ENCODE measurements at places on chromosomes 13 and 19.

DNA sequence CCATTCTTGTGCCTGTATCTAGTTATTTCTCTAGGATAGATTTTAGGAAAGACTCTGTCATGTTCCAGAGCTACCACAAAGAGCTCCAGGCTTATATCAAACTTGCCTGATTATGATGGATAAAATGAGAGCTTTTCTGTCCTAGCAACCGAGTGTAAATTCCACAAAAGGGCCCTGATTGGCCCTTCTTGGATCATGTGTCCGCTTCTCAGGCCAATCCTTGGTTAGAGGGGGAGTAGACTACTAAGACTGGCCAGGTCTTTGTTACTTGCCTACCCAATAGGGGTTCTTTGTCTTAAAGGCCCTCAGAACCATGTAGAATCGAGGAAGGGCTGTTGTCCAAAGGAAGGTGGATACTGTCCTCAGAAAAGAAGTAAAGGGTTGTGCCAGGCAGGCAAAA, 2.4 kb downstream of the DHX34 start:
- DNase-seq = no peak

GRCh38 chr13:67235265-67235664, 5.1 kb upstream of the PCDH9 start:
- DNase-seq = no peak

- no peak for DNase-seq
Measured at GRCh38 chr19:8196271-8196927, 12.8 kb upstream of the CERS4 start.

GRCh38 chr13:30314562-30314961, 7.2 kb upstream of the KATNAL1 start:
- no peak for DNase-seq

DNA sequence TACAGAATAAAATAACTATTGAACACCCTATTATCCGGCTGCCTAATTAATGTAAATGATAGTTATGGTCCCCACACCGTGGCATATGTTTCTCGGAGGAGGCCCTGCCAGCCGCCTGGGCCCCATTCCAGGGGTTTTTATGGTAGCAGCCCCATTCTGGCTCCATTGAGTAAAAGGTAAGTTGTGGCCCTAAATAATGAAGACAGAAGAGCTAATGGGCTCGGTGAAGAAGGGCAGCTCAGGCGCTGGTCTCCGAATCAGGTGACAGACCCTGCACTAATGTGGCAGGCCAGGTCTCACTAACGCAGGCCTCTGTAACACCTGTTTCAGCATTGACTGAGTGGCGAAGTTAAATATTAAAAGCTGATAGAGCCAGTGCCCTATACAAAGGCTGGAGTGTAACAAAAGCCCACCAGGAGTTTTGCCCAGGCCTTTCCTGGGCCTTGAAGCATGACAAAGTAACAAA, 19.1 kb downstream of the POP4 start:
- no peak for DNase-seq

DNA sequence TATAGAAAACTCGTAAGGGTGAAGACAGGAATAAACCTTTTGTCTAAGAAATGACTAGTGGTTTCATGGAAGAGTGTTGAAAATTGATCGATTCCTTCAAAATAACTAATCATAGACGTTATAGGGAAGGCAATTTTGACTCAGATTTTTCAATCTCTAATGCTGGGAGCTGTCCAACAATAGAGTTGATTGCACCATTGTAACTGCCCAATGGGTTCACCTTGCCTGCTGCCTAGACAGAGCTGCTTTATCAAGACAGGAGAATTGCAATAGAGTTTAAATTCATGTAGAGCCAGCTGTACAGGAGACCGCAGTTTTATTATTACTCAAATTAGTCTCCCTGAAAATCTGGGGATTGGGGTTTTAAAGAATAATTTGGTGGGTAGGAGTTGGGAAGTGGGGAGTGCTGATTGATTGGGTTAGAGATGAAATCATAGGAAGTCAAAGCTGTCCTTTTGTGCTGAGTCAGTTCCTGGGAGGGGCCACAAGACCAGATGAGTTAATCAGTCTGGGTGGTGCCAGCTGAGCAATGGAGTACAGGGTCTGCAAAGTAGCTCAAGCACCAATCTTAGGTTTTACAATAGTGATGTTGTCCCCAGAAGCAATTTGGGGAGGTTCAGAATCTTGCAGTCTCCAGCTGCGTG, 16.8 kb upstream of the ADGRE2 start:
- DNase-seq = no peak

- DNase-seq = no peak
Measured at GRCh38 chr13:41914552-41914951, 46.4 kb downstream of the VWA8 start.

DNA sequence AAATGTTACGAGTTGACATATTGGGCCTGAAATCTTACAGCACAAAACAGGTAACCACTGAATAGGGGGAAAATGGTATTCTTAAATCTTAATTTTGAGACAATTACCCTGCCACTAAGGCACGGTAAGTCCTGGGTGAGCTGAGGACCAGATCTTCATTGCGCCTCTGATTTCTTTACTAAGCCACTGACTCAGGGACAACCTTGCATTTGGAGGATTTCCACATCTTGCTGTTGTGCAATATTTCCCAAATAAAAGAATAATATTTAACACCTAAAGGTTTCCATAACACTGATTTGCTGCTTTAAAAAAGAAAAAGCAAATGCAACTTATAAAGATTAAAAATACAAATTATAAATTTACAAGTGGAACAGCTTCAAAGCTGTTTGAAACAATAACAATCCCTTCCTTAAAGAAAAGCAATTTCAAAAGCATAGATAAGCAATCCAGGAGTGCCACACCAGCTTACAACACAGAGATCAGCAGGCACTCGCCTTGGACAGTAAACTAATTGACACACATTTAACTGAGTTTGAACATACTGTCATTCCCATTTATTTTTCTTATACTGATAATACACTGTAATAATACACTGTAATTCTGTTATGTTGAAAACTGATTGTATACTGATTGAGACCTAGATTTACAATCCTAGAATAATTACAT, 79.6 kb upstream of the DOCK9 start:
- no peak for DNase-seq

GRCh38 chr19:30609656-30610270, 237.6 kb downstream of the ZNF536 start:
- no peak for DNase-seq

DNA sequence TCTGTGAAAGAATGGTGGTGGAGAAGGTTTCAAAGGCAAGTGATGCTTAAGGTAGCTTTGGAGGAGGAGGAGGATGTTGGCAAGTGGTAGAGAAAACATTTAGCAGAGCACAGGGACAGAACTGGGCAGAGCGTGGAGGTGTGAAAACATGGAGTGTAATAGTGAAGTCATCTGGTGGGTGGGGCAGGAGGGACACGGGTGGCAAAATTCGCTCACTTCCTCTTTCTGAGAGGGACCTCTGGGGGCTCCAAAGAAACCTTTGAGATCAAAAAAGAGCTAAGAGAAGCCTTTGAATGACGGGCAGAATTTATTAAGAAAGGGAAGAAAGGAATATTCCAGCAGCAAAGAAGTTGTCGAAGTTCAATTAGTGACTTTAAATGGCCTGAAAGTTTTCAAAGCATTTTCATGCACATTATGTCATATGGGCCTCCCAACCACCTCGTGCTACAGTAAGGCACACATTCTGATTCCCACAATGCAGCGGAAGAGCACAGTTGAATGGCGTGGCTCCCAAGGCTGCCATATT, 82.8 kb downstream of the STARD13 start:
- DNase-seq = no peak

- DNase-seq = no peak
Measured at GRCh38 chr13:87942205-87942604, 271.0 kb downstream of the SLITRK5 start.

GRCh38 chr13:20340136-20340758, 108.1 kb upstream of the GJB6 start:
- no peak for DNase-seq

DNA sequence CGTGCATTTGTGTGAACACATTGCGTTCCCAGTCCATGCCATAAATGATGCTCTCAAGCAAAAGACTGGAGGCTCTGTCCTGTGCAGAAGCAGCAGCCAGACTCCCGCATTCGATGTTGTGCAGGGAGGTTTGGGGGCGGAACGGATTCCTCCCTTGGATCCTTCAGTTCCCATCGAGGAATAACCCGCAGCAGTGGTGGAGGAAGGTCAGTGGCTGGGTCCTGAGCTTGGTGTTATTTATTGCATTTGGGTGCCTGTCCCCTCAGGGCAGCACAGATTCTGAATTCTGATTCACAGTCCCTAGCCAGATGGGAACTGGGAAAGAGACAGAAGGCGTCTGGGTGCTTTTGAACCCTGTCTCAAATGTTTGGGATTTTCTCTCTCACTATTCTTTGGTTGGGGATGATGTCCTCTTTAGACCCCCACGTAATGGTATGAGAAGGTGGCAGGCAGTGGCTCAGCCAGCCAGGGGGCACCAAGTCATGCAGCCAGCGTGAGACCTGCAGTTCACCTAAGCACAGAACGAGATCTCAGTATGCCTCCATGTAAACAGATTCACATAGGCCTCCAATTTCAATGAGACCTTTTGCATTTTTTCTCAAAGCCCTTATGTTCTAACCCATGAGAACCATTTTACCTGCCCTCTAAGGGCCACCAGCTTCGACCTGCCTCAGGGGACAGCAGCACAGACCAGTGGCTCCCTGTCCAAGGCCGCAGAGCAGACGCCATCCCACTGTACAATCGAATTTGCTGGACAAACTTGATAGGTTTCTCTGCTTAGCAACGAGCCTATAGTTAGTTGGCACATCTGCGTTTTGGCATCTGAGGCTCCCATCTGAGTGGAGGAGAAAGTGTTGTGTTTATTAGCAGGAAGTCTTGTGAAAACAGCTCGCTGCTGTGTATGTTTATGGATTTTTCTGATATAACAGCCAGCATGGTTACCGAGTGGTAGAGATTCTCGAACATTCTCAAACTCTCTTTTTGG, 17.8 kb downstream of the KCTD15 start:
- DNase-seq = no peak

GRCh38 chr13:103238441-103238840, 172.2 kb upstream of the SLC10A2 start:
- DNase-seq = no peak

DNA sequence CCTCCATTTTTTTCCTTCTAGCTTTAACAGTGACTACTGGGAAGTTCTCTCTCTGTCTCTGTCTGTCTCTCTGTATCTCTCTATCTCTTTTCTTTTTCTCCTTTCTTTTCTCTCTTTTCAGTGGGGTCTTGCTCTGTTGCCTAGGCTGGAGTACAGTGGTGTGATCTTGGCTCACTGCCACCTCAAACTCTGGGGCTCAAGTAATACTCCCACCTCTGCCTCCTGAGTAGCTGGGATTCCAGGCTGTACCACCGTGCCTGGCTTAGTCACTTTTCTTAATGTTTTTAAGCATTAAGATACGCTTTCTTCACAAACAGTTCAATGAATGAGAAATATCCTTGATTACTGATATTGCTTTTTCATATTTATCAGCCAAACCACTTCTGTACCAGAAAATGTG, 13.1 kb downstream of the PCCA start:
- DNase-seq = no peak

DNA sequence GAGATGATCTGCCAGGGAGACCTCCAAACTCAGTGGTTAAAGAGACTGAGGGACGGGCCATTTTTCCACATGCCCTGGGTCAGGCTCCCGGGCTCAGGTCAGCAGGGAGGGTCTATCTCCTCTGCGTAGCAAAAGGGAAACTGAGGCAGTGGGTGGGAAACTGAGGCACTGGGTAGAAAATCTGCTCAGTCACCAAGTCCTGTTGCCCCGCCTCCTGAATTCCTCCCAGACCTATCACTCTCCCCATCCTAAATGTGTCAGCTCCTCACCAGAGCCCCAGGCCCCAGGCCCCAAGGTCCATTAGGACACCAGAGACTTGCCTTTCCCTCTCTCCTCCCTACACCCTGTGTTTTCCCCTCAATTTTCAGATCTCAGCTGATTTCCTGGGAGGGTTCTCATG, 2.4 kb downstream of the CD320 start:
- no peak for DNase-seq

GRCh38 chr13:102395174-102395573, 6.7 kb downstream of the FGF14 start:
- DNase-seq = no peak

DNA sequence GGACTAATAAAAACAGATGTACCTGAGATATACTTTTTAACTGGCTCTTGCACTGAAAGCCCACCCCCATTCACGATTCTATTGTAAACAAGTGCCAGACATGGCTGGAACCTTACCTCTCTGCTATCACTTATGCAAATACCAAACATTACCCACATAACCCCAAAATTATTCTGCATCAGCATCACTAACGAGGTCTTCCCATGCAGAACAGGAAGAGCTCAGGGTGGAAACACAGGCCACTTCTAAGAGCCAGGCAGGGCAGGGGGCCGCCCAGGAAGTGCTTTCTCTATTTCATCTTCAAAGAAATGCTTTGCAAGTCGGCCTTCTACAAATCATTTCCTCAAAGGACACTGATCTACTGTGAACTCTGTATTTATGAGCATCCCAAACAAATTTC, 7.3 kb downstream of the IRS2 start:
- DNase-seq = peak; percentile 65

GRCh38 chr13:33611121-33611805, 206.7 kb upstream of the RFC3 start:
- no peak for DNase-seq

DNA sequence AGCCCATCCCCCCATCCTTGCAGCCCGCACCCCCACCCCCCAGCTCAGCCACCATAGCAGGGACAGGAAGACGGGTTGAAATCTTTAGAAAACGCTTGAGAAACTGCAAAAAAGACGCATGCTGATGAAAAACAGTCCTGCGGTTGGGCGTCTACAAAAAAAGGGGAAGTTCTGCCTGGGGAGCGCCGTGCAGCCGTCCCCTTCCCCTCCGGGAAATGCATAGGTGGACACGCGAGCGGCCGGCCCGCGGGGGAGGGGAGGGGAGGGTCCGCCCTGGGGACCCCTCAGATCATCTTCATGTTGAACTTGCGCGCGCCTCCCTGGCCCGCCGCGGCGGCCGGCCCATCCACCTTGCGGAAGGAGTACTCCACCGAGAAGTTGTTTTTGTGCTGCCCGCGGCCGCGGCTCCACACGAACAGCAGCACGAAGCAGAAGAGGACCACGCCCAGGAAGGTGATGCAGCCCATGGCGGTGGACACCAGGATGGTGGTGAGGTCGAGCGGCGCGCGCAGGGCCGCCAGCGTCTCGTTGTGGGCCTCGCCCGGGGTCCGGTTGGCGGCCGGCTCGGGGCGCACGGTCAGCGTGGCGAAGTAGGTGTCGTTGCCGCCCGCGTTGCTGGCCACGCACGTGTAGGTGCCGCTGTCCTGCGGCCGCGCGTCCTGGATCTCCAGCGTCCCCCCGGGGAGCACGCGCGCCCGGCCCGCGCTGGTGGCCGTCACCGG, 7.9 kb upstream of the PEAK3 start:
- DNase-seq = peak; percentile 72

Measured in CD4-positive, alpha-beta T cell treated with Interleukin-17A for 4 hours (primary cell).